Peyer's patch (tissue), 4 donors: ENCODE measurements at places on chromosomes 7 and 10. TPM values are rescaled to one million over a fixed set of nuclear protein-coding genes. Genes with fewer than 3 reads are reported as not detected.
A peak's percentile ranks its signal among the peaks of the same experiment; 100 is the strongest.

Gene FGFR2
- 21.5 TPM for total RNA-seq

Gene NFE2L3
- total RNA-seq: 6.6 TPM

DNA sequence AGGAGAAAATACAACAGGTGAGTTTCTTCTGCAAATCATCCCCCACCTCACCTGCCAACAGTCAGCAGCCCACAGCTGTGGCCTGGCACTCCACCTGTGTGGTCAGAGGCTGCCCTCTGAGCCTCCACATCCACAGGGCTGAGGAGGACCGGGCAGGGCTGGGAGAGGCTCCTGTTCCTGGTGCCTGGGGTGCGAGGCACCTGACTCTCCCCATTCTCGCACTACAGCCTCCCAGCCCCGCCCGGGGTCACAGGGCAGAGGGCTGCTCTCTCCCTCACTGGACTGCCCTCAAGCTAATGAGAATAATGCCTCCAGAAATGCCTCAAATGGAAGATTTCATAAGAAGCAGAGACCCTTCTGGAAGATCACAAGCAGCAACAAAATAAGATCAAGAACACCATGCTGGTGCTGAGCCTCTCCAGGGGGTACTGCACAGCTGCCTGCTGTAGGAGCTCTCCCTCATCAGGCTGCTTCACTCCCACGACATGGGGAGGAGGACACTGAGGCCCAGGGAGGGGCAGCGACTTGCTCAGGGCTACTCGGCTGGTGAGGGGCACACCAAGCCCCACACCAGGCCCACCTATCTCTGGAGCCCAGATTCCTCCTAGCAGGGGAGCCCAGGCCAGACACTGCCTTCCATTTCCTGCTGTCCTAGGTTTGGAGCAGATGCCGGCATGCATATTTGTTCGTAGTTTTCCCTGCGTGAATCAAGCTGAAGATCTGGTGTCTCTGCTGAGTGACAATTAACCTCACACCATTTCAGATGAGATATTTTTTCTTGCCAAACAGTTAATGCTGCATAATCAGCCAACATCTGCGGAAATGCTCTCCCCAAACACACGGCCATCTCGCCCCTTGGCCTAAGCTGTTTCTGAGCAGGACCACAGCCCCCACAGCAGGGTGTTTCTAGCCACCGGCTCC lies 76.5 kb downstream of the FAM53B start:
- no peaks in the 10 kb centered on the region for H3K36me3 ChIP-seq
- H3K4me1 ChIP-seq: peaks cover 3% of the 10 kb centered on the region
- peak; percentile 64 for DNase-seq
- H3K27me3 ChIP-seq: no peaks in the 10 kb centered on the region
- H3K4me3 ChIP-seq: no peak overlapping the region

Gene LRIT1
- not detected for total RNA-seq

Gene TMEM196
- not detected for total RNA-seq

DNA sequence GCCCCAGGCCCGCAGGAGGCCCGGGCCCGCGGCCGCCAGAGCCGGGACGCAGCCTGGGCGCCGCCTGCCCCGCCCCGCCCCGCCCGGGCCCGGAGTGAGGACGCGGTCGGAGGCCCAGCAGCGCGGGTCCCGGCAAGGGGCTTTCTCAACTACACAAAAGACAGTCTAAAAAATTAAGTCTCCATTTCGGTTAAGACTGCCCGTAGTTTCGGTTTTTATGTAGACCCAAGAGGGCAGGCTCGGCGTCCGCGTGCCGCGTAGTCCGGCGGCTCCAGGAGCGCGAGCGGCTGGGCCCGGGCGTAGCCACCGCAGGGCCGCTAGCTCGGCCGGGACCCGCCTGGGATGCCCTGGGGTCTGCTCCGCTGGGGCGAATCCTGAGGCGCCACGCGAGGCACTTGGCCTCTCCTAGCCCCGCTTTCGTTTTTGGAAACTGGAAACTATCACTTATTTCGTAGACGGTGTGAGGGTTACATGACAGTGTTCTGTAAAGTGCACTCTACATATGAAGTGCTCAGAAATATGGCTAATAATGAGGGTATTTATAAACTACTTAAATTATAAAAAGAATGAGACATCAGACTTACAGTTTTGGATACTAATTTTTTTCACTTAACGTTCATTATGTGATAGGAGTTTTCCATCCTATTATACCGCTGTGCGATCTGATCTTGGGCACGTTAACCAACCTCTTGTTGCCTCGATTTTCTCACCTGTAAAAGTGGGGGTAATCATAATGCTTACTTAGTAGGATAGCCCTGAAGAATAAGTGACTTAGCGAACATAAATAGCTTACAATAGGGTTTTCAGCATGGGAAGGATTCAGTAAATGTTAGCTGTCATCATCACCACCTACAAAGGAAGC lies 573 bp downstream of the BLVRA start:
- H3K27me3 ChIP-seq: no peaks in the 10 kb centered on the region
- H3K27ac ChIP-seq: peak overlapping the region; percentile 77
- H3K36me3 ChIP-seq: no peaks in the 10 kb centered on the region
- H3K4me3 ChIP-seq: peak overlapping the region; percentile 88
- no peak for DNase-seq
- no peaks in the 10 kb centered on the region for H3K4me1 ChIP-seq

- H3K27ac ChIP-seq: no peak overlapping the region
- H3K4me1 ChIP-seq: peaks cover 14% of the 10 kb centered on the region
- H3K4me3 ChIP-seq: no peak overlapping the region
Measured at GRCh38 chr7:157397731-157398691, 61.2 kb downstream of the DNAJB6 start.

- no peak for DNase-seq
- no peaks in the 10 kb centered on the region for H3K4me1 ChIP-seq
Measured at GRCh38 chr10:109205929-109206585, 717.3 kb downstream of the XPNPEP1 start.

Gene PLPP4
- total RNA-seq: not detected
